ENCODE measurements at places on chromosomes 1 and 21.

DNA sequence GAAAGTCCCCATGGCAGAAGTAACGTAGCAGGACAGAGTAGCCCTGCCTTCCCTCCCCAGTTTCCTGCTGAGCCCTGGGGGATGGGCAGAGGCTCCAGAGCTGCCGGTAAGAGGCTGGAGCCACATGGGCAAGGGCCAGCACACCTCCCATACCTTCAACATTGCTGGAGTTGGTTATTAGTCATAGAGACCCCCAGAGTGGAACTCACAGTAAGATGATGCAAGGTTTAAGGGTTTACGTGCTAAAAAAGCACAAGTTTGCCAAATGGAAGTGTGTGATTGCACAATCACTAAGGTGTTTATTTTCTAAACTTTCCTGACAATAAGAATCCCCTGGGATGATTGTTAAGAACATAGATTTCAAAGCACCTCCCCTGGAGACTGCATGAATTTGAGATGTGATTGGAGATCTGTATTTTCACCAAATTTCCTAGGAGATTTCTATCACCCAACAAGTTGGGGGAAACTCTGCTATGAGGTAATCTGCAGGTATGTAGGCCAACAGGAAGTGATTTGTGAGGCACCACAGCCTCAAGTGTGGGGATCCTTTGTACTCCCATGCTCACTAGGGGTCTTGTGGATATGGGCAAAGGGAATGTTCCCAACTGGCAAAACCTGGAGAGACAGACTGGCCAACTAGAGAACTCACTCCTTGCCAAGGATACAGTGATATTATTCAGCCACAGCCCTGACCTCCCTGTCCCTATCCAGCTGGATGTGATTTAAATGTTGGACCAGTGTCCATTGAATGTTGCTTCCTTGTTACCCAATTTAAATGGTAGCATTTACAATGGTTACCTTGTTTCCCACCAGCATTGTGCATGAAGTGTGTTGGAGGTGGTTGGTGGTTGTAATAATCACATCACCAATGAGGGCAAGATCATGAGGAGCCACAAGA, 37.1 kb upstream of the CSF1 start:
- no peak for DNase-seq

GRCh38 chr1:21262293-21263051, 27.8 kb downstream of the ECE1 start:
- no peak for DNase-seq

- no peak for DNase-seq
Observed at GRCh38 chr1:212267460-212267859, 17.8 kb upstream of the PPP2R5A start.

GRCh38 chr1:212542761-212543187, 65.8 kb upstream of the ATF3 start:
- no peak for DNase-seq

GRCh38 chr1:214050513-214051401, 63.0 kb downstream of the PROX1 start:
- no peak for DNase-seq

DNA sequence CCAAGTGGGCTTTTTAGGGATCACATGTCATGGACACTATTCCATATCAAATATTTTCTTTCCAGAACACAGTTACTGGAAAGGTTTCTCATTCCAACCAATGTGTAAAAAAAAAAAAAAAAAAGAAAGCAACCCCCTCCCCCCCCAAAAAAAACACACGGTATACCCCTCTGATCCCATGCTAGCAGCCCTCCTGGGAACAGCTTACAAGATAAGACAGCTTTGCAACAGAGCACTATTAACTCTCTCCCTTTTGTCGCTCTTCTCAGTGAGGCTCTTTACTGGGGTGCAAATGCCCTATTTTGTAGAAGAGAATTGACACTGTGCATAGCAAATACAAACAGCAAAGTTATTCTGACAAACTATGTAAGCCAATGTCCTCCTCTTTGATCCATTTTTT, 161.2 kb downstream of the NTMT2 start:
- no peak for DNase-seq

- DNase-seq, result no peak
Observed at GRCh38 chr1:154624746-154625643, 17.0 kb upstream of the ADAR start.

DNA sequence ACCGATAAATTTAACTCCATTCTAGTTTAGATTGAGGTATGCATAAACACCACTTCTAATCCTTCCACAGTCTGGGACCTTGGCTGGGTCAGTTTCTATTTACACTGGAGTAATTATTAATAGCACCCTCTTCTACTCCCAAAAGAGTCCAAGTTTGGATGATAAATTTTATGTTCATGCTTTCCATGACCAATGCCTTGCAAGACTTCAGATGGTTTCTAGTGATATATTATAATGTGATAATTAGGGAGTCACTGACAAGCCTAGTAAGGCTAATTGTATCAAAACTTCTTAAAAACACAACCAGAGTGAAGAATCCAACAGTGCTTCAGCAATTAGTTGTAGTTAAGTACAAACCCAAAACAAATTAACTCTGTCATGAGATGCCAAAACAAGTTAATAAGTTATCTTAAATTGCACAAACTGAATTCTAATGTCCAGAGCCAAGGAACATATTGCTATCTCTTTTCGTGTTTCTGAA, 489.6 kb downstream of the TTLL7 start:
- DNase-seq, result no peak

GRCh38 chr1:55057956-55058298, 18.6 kb downstream of the PCSK9 start:
- DNase-seq, result no peak

GRCh38 chr1:214615871-214616270, 12.9 kb downstream of the CENPF start:
- DNase-seq, result no peak

- no peak for DNase-seq
Observed at GRCh38 chr1:165884009-165884689, 56.7 kb downstream of the UCK2 start.

- DNase-seq, result no peak
Observed at GRCh38 chr1:65756616-65757015, 36.1 kb upstream of the PDE4B start.

Data from stimulated activated CD4-positive, alpha-beta T cell treated with anti-CD3 and anti-CD28 coated beads, TNF-alpha, amount 100 ng/mL, for 4 hours (primary cell).